SIG-M5 (cell line): ENCODE measurements at places on chromosomes 5 and 9.

DNA sequence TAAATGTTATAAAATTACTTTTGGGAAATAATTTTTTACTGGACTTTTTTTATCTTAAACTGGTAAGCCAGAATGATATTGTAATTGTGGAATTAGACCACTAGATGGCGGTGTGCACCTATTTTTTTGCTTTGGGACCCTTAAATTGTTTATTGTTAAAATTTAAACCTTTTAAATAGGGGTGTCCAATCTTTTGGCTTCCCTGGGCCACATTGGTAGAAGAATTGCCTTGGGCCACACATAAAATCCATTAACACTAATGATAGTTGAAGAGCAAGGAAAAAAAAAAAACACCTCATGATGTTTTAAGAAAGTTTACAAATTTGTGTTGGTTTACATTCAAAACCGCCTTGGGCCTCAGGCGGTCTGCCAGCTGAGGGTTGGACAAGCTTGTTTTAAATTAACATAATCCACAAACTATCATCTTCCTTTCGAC, 28.4 kb upstream of the GADD45G start:
- DNase-seq: no peak

GRCh38 chr9:3215658-3216057, 310.1 kb downstream of the RFX3 start:
- DNase-seq: no peak

GRCh38 chr5:113331209-113331551, 103.6 kb downstream of the TSSK1B start:
- no peak for DNase-seq

DNA sequence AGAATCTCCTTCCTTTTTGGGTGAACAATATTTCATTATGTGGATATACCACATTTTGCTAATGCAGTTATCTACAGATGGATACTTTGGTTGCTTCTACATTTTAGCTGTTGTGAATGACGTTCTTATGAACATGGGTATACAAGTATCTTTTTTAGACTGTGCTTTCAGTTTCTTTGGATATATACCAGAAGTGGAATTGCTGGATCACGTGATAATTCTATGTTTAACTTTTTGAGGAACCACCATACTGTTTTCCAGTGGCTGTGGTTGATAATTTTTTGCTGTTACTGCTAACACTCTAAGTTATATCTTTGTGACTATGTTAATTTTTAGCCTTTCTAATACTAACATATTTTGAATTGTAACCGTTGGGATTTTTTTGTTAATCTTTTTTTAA, 12.5 kb downstream of the WDR70 start:
- no peak for DNase-seq

DNA sequence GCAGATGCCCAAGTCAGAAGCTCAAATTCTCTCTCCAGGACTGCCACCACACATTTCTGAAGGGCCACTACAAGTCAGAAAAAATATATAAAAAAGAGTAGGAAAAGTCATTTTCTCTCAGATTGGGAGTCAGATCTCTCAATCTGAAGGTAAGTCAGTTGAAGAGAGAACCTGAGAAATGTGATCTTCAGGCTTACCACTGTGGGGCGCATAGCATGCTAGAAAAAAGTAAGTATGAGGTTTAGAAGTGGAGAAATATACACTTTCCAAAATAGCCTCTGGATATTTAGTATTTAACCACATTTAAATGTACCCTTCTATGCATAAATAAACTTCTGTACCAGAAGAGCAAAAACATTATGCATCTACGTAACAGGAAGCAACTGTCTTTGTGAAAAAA, 800.7 kb upstream of the CTNND2 start:
- no peak for DNase-seq

GRCh38 chr5:143222287-143223231, 180.9 kb downstream of the NR3C1 start:
- DNase-seq: peak; percentile 76

GRCh38 chr9:125701351-125701750, 5.7 kb downstream of the MAPKAP1 start:
- DNase-seq: no peak

DNA sequence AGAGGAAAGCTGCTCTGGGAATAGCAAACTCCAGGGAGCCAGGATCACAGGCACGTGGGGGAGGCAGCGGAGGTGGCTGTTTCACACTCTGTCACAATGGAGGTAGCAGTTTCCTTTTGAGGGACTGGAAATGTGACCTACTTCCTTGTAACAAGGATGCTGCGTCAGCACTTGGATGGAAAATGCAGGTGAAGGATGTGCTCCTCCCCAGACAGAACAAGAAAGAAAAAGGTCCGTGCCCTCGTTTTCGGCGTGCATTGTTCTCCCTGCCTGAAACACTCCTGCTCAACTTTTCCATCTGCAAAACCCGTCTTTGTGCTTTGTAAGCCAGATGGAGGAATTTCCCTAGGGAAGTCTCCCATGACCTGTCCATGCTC, 55.1 kb upstream of the SH3PXD2B start:
- DNase-seq: no peak

GRCh38 chr5:97627272-97627671, 444.2 kb upstream of the RIOK2 start:
- no peak for DNase-seq

DNA sequence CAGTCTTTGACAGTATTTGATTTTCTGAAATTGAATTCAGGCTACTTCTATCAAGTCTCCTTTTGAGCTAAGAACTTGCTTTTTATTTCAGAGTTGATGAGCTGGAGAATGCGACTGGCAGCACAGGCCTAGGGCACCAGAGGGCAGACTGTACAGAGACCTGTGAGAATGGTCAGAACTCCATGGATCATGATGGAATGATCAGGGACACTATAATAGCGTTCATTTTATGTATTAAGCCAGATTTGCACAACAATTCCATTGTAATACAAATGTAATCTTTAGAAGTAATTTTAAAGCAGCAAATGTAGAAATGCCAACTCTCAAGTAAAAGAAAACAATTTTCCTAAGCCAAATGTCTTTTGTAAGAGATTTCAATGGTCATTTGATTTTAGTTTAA, 902.4 kb downstream of the NR2F1-AS1 start:
- DNase-seq: no peak

DNA sequence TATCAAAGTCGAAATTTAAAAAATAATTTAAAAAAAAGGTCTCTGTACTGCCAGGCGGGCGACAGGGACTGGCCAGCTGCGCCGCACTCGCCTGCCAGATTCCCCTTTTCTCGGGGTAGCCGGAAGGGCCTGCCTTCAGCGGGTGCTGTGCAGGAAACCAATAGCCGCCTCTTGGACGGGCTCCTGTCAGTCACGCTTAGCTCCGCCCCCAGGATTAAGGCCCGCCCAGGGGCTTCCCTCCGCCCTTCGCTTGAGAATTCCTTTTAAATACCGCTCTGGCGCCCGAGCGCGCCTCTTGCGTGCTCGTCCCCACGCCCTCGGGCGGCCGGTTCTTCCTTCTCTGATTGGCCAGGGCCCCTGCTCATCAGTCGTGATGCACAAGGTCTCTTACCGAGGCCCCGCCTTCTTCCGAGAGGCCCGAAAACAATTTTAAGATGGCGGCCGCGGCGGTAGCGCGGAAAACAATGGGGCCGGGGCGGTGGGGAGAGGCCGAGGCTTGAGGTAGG, at the start of gene MAML1:
TSS of gene MAML1 (plus strand) at position 411 of the 506 bp plus-strand sequence. CDS start 291 bp downstream, outside the sequence.
- peak; percentile 95 for DNase-seq

DNA sequence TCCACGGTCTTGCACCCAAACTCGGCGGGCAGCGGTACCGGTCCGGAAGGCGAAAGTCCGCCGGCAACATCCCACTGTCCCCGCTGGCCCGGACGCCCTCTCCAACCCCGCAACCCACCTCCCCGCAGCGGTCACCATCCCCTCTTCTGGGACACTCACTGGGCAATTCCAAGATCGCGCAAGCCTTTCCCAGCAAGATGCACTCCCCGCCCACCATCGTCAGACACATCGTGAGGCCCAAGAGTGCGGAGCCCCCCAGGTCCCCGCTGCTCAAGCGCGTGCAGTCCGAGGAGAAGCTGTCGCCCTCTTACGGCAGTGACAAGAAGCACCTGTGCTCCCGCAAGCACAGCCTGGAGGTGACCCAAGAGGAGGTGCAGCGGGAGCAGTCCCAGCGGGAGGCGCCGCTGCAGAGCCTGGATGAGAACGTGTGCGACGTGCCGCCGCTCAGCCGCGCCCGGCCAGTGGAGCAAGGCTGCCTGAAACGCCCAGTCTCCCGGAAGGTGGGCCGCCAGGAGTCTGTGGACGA, 33.3 kb downstream of the CD180 start:
- DNase-seq: no peak

DNA sequence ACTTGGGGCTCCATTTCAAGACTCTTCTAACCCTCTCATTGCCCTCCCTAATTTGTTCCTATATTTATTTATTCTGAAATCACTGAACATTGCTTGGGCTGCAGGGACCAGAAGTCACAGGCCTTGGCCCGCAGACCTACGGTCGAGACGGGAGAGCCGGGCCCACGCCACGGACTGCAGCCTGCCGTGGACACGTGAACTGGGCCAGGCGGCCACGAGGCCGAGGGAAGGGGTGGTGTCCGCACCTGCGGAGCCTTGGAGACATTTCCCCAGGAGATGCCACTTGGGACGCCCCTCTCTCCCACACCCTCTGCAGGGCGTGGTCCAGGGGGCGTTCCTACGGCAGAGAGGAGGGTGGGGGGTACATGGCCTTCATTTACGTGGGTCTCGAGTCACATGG, 463.9 kb downstream of the ICE1 start:
- DNase-seq: no peak

GRCh38 chr5:131459216-131459615, 175.8 kb downstream of the RAPGEF6 start:
- DNase-seq: no peak

DNA sequence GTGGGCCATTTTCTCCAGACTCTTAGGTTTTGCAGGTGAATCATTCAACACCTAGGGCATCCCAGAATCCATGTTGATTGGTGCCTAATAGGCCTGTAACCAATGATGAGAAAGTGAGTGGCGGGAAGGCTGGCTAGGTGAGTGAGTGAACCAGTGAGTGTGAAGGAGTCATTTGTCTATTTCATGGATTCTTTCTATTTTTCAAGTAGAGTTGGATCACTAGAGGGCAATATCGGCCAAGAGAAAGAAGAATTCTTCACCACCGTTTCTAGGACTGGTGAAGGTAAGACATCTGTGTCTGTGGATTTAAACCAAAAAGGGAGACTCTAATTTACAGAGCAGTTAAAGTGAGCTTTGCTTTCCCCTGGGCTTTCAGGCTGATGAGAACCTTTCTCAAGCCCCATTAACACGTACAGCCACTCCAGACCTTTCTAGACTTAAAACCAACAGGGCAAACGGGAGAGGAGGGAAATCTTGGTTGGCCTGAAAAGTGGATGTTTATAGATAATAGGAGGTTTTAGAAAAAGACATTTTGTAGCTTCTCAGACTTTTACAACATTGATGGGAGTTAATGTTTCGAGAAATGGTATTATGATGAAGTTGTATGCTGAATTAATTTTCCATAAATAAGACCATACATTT, 114.3 kb upstream of the IL12B start:
- no peak for DNase-seq

- DNase-seq: no peak
These were observed 212.9 kb downstream of the MAPKAP1 start for GRCh38 chr9:125493881-125494652.

GRCh38 chr5:10981932-10982331, 220.9 kb upstream of the DAP start:
- DNase-seq: no peak

DNA sequence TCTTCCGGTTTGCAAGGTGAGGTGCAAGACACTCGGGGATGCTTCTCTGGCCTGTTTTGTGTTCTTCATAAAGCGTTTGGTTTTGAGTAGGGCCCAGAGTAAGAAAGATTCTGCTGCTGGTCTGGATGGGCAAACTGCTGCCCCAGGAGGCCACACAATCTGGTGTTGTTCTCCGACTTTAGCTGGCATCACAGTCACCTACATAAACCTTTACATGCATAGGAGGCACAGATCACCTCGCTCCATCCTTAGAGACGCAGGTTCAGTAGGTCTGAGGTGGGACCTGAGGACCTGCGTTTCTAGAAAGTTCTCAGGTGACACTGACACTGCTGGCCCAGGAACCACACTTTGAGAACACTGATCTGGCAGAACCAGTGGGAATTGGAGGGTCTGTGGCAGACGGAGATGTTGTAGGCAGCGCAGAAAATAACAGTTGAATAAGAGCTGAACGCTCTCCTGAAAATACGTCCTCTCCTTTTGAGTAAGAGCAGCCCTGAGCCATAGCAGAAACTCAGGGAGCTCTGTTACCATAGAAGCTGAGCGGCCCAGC, 3.9 kb upstream of the SLC6A3 start:
- no peak for DNase-seq

GRCh38 chr5:91390268-91390667, 7.2 kb upstream of the ARRDC3 start:
- no peak for DNase-seq

DNA sequence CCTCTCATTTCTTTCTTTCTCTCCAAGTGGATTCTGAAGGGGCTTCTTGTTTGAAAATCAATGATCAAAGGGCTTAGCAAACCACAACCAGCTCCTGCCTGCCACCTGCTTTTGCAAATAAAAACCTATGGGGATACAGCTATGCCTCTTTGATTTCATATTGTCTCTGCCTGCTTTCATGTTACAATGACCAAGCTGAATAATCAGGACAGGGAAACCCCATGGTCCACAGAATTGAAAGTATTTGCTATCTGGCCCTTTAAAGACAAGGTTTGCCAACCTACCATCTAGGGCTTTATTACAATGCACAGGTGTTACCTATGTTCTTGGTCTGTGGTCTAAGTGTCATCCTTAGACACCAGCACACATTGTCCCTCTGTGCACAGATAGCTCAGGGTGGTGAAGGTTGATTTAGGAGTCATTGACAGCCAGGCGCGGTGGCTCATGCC, 28.8 kb upstream of the PLIN2 start:
- no peak for DNase-seq

DNA sequence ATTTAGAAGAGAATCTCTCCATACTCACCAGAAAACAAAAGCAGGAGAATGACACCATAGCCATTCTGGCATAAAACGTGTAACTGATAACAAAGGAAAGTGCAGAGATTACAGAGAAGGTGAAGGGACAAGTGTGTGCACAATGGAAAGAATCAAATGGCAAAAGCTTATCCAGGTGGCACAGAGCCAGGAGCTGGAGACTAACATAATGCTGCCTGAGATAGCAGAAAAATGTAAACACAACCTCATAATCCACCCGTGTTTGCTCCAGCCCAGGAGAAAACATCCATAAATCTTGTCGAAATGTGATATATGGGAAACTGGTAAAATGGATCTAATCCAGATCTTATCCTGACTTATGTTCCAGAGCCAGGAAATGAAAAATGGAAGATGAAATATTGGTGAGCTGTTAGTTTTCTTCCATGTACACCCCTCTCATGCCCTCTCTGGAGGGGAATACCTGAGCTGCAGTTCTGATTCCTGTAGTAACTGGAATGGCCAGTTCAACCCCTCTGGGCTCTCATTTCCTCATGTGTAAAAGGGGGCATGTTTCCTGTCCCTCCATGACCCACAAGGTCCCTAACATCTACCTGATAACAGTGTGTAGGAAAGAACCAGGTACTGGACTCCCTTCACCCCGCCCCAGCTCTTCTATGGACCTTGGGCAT, 212.3 kb upstream of the DAPK1 start:
- DNase-seq: no peak

GRCh38 chr9:78707080-78707479, 410.2 kb downstream of the PSAT1 start:
- no peak for DNase-seq

GRCh38 chr5:170141636-170142035, 35.9 kb downstream of the FOXI1 start:
- no peak for DNase-seq
